NCI-H1694 (cell line): ENCODE measurements at places on chromosomes 4 and X.

- DNase-seq, result peak; percentile 14
Measured at GRCh38 chrX:38717871-38718270, 83.4 kb upstream of the MID1IP1 start.

DNA sequence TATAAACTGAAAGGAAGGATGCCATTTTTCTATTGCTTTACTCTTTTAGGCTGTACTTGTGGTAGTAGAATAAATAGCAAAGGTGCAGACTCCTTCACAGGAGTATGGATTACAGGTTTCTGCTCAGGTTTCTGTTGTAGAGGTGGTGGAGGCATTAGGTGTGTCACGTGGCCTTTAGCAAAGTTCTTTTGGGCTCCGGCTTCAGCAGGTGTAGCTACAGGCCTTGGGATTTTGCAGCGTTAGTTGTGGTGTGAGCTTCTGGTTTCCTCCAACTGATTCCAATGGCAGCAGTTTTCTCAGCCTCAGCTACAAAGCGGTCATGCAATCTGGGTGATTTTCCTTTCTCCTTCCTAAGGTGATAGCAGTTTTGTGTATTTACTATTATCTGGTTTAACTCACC is 255.8 kb upstream of the GK2 start:
- DNase-seq, result no peak

- no peak for DNase-seq
Measured at GRCh38 chr4:153950100-153950979, 161.5 kb upstream of the SFRP2 start.

GRCh38 chr4:154009788-154010187 is 220.9 kb upstream of the SFRP2 start:
- no peak for DNase-seq

- DNase-seq, result no peak
Measured at GRCh38 chr4:43932448-43932847, 516.2 kb downstream of the KCTD8 start.

DNA sequence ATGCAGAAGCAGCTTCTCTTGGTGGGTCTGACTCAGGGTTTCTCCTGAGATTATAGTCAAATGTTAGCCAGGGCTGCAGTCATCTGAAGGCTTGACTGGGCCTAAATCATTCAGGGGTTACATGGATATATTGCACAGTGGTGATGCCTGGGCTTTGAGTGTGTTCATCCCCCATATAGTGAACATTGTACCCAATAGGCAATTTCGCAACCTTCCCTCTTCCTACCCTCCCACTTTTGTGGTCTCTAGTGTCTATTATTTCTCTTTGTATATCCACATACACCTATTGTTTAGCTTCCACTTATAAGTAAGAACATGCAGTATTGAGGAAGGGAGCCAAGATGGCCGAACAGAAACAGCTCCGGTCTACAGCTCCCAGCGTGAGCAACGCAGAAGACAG is 90.3 kb upstream of the CAMK2D start:
- DNase-seq, result no peak

DNA sequence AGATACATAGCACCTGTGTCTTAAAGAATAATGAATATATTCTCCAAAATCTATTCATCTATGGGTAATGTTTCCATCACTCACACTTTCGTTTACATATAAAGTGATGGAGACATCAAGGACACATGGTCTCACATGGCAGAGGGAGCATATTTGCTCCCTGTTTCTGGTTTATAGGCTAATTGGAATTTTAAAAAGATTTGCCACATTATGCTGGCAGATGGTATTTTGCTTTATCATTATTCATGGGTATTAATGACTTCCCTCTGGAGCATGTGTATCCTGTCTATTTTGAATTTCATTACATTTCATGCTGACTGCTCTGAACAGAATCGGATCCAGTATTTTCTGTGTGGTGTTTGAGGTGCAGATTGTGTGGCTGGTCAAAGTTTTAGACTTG is 79.0 kb downstream of the PDGFRA start:
- peak; percentile 73 for DNase-seq

DNA sequence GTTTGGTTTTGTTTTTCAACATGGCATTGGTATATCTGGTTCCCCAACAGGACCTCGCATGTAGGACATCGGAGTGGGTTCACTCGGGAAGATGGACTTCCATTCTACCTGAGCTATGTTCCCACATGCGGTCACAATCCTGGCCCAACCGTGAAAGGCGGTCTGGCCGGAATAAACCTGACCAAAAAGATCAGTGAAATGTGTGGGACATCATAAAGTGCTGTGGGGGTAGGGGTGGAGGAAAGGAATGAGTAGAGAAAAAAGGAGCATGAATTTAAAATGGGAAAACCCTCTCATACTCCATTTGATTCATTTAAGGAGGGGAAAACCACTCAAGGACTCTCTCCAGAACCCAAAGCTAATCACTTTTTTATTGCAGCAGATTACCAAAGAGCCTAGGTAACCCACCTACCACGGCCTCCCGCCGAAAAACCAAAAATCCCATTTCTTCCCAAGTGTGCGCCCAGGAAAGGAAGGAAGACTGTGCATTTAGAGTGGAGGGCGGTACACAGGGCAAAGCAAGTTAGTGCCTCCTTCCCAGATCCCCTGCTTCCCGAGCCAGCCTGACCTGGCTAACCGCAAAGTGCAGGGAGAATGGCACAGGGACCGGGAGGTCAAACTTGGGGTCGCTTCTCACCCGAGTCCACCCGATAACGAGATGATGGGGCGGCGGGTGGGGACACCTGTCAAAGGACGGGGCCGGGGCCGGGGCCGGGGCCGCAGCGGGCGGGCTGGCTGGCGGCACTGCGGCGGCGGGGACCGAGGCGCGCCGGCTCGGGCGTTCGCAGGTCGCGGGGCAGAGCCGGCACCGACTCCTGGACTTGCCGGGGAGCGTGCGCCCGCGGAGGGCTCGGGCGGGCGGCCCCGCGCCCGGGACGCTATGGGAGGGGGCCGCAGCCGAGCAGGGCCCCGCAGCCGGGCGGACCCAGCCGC is 669 bp downstream of the TMEM150C start:
- no peak for DNase-seq
